ENCODE measurements at places on chromosomes 5 and 9.

- no peak for DNase-seq
Observed at GRCh38 chr9:108956022-108956630, 21.9 kb downstream of the ABITRAM start.

GRCh38 chr9:82883436-82883835 lies 179.5 kb downstream of the RASEF start:
- no peak for DNase-seq

GRCh38 chr9:34203275-34203991 lies 24.6 kb downstream of the UBAP1 start:
- DNase-seq: no peak

- DNase-seq: no peak
Observed at GRCh38 chr5:73997960-73998359, 372.0 kb downstream of the ARHGEF28 start.

DNA sequence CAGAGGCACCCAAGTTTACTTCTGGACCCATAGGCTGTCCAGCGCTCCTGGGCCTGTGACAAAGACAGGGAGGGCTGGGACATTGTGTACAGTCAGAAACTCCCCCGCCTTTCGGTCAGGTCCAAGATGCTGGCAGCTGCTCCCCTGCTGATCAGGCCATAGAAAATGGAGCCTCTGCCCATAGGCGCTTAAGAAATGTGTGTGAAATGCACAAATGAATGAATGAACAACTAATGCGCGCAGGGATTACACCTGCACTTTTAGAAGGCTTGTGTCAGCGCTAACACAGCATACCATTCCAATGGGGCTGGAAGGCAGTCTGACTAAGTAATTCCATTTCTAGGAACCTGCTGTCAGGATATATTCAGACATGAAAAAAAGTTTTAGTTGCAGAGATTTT lies 16.3 kb downstream of the PTPN3 start:
- DNase-seq: no peak

- no peak for DNase-seq
Observed at GRCh38 chr5:177269976-177270375, 33.5 kb downstream of the RAB24 start.

DNA sequence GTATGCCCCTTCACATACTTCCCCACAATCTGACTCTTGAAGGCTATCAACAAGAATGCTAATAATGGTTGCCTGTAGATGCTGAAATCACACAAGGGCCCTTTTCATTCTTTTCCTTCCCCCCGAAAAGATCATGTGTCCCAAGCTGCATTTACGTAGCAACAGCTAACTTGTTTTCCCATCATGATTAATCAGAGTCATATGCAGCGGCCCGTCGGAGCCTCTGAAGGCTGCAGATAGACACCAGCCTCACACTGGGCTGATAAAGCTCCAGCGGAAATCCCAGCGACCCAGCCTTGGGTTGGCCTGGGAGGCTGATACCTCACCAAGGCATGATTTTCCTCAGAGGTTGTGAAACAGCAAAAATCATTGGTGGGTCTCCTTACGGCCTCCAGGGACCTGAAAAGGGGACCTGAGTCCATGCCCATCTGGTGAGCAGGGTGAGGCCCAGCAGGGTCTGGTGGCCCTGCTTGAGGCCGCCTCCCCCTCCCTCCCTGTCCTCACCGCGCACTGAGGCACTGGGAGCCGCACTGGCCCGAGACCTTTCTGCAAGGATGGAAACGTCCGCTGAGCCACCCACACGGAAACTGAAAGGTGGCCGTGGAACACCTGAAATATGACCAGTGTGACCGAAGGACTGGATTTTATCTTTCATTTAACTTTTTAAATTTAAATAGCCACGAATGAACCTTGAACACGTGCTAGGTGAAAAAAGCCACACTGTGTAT lies 114.2 kb upstream of the PHYKPL start:
- no peak for DNase-seq

- DNase-seq: no peak
Observed at GRCh38 chr9:83583151-83584014, 39.6 kb upstream of the IDNK start.

- DNase-seq: no peak
Observed at GRCh38 chr9:133647765-133648469, 11.8 kb downstream of the DBH start.

- no peak for DNase-seq
Observed at GRCh38 chr5:74622122-74622521, 18.4 kb downstream of the ENC1 start.

- no peak for DNase-seq
Observed at GRCh38 chr5:51411921-51412325, 28.7 kb downstream of the ISL1 start.

GRCh38 chr5:124408738-124409453 lies 337.5 kb downstream of the ZNF608 start:
- no peak for DNase-seq

DNA sequence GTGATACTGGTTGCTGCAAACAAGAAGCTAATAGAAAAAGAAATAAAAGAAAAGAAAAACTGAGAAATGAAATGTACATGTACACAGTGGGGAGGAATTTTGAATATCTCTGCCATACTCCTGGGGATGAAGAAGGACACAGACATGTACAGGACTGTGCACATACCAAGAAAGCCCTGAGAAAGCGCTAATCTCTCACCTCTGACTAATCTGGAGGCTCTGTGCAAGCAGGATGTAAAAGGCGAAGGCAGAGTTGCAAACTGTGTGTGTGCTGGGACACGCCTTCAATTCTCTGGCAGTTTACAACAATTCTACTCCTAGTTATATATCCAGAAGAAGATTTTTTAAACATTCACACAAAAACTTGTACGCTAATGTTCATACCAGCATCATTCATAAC lies 211.4 kb downstream of the KIAA0825 start:
- DNase-seq: no peak

GRCh38 chr5:35778259-35778769 lies 78.4 kb upstream of the IL7R start:
- no peak for DNase-seq

GRCh38 chr5:157446412-157446935 lies 13.5 kb upstream of the NIPAL4 start:
- no peak for DNase-seq

GRCh38 chr5:89255845-89256463 lies 373.0 kb upstream of the MEF2C start:
- DNase-seq: no peak

- no peak for DNase-seq
Observed at GRCh38 chr5:64457846-64458245, 48.0 kb upstream of the RGS7BP start.

- no peak for DNase-seq
Observed at GRCh38 chr9:131722255-131722654, 17.6 kb downstream of the RAPGEF1 start.

DNA sequence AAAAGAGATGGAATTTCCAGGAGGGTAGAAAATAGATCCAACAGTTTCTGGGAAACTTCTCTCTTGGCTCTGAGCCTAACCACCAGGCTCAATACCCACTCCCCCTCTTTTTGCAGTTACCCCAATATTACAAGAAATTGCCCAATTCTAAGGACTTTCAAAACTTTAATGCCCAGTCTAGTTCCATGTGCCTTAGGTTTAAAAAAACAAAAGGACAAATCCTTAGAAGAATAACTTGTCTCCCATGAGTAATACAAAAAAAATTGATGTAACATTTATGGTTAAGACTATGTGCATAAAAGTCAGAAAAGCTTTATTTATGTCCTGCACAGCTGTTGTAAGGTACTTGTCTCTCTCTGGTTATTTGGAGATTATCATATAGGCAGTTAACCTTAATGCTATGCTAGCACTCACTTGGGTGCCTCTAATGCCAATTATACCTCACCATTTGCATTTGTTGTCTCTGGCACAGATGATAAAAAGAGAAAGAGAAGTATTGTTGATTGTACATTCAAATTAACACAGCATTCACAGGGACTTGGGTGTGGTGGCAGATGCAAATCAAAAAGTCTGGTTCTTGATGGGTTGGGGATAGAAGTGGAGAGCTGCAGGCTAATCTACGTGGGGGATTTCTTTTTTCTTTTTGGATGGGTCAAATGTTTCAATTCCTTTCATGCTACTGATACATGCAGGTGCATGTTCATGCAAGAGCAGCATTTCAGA lies 159.4 kb downstream of the PIK3R1 start:
- no peak for DNase-seq

DNA sequence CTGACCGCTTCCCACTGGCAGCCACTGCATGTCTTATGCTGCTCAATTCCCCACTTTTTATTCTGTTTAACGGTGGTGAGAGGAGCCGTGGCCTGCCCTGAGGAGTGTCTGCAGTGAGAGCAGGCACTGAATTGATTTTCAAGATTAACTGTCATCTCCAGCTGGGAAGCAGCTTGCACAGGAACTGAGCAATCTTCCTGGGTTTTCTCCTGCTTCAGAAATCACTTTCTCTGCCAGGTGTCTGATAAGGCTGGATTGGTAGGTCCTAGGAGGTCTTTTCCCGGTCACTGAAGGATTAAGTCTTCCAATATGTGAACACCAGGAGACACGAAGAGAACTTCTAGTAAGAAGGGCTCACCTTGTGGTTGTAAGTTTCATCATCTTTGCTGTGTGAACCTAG lies 181.1 kb upstream of the RAD23B start:
- DNase-seq: no peak

- DNase-seq: no peak
Observed at GRCh38 chr5:148998174-148998797, 64.6 kb downstream of the SH3TC2 start.

GRCh38 chr5:141492168-141492885 lies 3.4 kb downstream of the PCDHGC5 start:
- DNase-seq: no peak

DNA sequence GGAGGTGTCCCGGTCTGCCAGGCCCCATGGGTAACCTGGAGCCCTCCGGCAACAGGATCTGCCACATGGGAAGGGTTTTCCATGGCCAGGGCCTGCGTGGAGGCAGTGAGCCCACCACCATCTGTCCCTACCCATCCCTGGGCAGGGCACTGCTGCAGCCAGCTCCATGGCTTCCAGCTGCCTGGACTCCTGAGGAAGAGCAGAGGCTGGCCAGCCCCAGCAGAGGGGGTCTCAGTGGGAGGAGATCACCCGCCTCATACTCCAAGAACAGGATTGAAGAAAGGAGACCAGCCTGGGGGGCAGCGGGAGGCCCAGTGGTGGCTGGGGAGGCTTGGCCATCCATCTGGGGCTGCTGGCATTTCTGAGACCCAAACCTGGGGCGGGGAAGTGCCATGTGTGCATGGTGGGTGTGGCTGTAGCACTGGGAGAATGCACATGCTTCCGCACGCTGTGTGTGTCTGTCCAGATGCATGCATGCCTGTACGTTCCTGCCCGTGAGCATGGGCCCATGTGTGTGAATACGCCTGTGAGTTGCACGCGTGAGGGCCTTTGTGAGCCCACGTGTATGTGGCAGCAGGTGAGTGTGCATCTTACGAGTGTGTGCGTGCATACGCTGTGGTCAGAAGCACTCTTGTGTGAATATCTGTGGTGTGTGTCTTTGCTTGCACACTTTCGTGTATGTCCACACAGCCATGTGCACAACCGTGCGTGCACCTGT lies 78.5 kb downstream of the LMX1B start:
- DNase-seq: no peak

DNA sequence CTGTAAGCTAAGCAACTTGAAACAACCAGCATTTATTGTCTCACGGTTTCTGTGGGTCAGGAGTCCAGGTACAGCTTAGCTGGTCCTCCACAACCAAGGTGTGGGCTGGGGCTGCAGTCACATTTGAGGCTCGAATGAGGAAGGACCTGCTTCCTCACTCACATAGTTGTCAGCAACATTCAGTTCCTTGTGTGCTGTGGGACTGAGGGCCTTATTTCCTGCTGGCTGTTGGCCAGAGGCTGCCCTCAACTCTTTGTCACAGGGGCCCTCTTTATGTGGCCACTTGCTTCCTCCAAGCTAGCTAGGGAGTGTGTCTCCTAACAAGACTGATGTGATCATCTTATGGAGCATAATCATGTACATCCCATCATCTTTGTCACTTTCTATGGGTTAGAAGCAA lies 29.2 kb upstream of the SEMA4D start:
- DNase-seq: no peak

- DNase-seq: no peak
Observed at GRCh38 chr5:56251918-56252553, 18.9 kb upstream of the ANKRD55 start.

- DNase-seq: no peak
Observed at GRCh38 chr9:133477992-133478850, 678 bp downstream of the SLC2A6 start.

- no peak for DNase-seq
Observed at GRCh38 chr9:135565636-135566035, 4.1 kb downstream of the PAEP start.

GRCh38 chr5:141349917-141350619 lies at the start of gene PCDHGB1:
PCDHGB1 (plus strand) TSS chr5:141350099; CDS start chr5:141350261, 162 bp downstream.
- DNase-seq: no peak

GRCh38 chr5:92494508-92494907 lies 1086.5 kb downstream of the NR2F1-AS1 start:
- no peak for DNase-seq

DNA sequence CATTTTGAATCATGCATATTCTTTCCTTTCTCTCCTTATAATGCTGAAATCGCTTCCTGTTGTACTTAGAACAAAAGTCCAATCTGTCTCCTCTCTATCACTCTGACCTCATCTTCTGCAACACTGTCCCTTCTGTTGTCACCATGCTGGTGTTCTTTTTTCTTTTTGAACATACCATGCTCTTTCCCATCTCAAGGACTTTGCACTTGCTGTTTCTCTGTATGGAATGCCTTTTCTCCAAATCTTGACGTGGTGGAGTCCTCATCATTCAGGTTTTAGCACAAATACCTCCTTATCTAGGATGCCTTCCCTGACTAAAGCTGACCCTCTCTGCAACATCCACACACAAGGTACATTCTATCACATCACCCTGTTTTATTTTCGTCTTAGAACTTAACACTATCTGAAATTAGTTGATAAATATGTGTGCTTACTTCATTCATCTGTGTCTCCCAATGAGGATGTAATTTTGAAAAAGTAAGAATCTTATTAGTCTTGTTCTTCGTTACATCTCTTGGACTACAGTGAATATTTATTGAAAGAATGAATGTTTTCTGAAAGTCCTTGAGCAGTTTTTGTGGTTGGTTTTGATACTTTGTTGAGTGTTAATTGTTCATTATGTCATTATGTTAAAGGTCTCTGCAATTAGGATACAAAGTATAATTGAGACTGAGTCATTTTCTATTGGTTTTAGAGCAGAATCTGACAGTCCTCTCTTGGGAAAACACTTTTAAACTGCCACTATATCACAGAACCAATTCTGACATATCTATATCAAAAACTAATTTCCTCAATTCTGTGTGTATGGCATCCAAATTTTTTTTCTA lies 145.3 kb upstream of the RASA1 start:
- no peak for DNase-seq

DNA sequence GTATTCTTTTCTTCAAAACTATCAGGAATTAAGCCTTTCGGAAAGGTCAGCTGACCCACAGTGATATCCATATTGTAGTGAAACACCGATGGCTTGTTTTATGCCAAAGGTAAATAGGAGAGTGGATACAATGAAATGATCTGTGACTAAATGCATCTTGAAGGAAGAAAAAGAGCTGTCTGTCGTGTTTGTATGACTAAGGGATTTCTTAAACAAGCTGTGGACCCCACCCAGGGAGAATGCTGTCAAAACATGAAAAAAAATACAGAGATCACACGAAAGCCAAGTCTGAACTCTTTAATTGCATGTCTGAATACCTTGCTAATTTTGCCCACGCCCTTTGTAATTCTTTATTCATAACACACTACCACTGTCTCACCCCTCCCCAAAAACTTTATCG lies 286.4 kb upstream of the WWC1 start:
- DNase-seq: no peak
